ENCODE measurements at places on chromosomes 1 and 21. TPM values are rescaled to one million over a fixed set of nuclear protein-coding genes. Genes with fewer than 3 reads are reported as not detected.

Gene UBE2U
- polyA plus RNA-seq = not detected

Gene LPAR3
- 0.54 TPM for polyA plus RNA-seq

Gene LCE1C
- not detected for polyA plus RNA-seq

Gene TDRD10
- not detected for polyA plus RNA-seq

Gene SPRR3
- polyA plus RNA-seq = not detected

Gene PDPN
- 0.63 TPM for polyA plus RNA-seq

Gene THEM4
- 13.3 TPM for polyA plus RNA-seq

Gene RHCE
- 1.7 TPM for polyA plus RNA-seq

Gene TP73
- polyA plus RNA-seq = not detected

Gene PYGO2
- polyA plus RNA-seq = 16.6 TPM

Gene IQGAP3
- polyA plus RNA-seq = not detected

Gene TTLL7
- 88.1 TPM for polyA plus RNA-seq

Gene SYT2
- 0.04 TPM for polyA plus RNA-seq

Gene GABRD
- polyA plus RNA-seq = 0.85 TPM

Gene FCRL2
- not detected for polyA plus RNA-seq

Gene FRRS1
- polyA plus RNA-seq = not detected

Gene TNFSF4
- polyA plus RNA-seq = 0.98 TPM

Gene HTR6
- polyA plus RNA-seq = not detected

Gene MYOG
- not detected for polyA plus RNA-seq

Gene APH1A
- 167 TPM for polyA plus RNA-seq

Gene BCAR3
- polyA plus RNA-seq = 2.5 TPM

Gene CD53
- polyA plus RNA-seq = not detected

Gene PRDX6
- 111 TPM for polyA plus RNA-seq

Gene DENND2C
- polyA plus RNA-seq = 0.18 TPM
